ENCODE measurements at places on chromosomes 4 and X. TPM values are rescaled to one million over a fixed set of nuclear protein-coding genes. Genes with fewer than 3 reads are reported as not detected.

The CENPI gene
- 19.4 TPM for total RNA-seq

The GSPT2 gene
- 10.0 TPM for total RNA-seq

The CXCR3 gene
- total RNA-seq = 43.8 TPM

The ASB12 gene
- total RNA-seq = not detected

The ARX gene
- total RNA-seq = not detected

The TRIM75 gene
- not detected for total RNA-seq

The KLHL2 gene
- total RNA-seq = 29.4 TPM

The BMP3 gene
- total RNA-seq = not detected

The GRXCR1 gene
- total RNA-seq = not detected

The PPP1R2C gene
- total RNA-seq = not detected

DNA sequence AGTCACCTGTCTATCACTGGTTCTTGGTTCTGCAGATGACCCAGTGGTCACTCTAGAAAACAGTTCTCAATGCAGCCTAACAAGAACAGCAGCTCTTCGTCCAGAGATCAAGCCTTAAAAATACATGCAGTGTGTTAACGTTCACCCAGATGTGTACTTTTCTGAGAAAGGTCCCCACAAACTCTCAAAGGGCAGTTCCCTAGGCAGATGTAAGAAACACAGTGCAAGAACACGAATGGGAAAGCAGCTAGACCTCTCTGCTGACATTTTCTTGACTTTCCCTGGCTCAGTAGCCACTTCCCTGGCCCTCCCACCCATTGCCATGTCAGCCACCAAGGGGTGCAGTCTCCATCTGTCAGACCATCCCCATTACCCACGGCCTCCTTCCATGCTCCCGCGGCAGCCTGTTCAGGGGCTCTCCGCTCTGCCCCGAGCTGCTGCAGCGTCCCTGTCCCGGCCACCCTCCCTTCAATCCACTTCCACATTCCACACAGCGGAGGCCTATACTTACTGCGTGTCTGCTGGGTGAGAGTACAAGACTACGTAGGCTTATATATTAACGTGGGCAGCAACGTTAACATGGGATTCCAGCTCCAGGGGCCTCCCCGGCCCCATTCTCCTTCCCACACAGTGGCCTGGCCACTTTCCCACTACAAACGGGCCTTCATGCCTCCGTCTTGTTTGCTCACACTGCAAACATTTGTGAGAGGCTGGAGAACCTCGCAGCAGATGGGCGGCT lies 34.3 kb downstream of the IRF2 start:
- DNase-seq = no peak

- DNase-seq = no peak
These were observed 2.2 kb upstream of the CTBP1 start for GRCh38 chr4:1250921-1251772.

GRCh38 chr4:77104791-77105540 lies 29.2 kb upstream of the CCNI start:
- no peak for DNase-seq

- no peak for DNase-seq
These were observed 73.3 kb downstream of the GAB1 start for GRCh38 chr4:143410015-143410414.

GRCh38 chr4:45701621-45702020 lies 422.2 kb downstream of the GABRG1 start:
- no peak for DNase-seq

DNA sequence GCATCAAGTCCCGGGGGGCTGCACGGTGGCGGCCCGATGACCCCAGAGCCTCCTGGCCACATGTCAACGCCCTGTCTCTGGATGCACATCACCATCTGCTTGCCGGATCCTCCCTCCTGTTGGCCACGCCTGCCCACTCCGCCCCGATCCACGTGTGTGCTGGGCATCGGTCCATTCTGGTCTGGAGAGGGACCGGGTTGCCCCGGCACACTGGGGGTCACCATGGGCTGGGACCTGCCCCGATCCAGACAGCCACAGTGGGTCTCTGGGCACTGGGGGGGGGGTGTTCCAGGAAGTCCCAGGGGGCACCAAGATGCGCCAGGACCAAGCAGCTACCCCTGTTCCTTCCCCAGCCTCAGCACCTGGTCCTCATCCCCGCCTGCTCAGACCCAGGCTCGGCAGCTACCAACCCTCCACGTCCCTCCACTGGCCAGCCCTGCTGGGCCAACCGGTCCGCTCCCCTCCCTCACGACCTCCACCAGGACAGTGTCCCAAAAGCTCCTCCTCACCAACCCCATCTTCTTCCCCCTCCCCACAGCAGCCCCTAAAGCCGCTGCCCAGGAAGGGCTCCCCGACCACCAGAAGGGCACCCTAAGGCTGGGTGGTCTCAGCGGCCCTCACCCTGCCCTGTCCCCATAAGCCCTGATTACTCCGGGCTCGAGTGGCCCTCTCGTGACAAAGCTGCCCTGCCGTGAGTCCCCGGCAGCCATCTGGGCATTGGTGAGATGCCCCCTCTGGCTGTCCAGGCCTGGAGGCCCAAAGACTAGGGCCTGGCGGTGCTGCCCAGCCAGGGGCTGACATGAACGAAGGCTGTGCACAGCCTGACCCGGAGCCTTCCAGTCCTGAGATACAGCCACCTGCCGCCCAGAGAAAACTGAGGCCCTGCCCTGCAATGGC lies 4.6 kb downstream of the CTBP1 start:
- DNase-seq = no peak

GRCh38 chrX:63275127-63275526 lies 76.0 kb downstream of the SPIN4 start:
- peak; percentile 57 for DNase-seq

GRCh38 chrX:96611619-96612362 lies 72.9 kb upstream of the DIAPH2 start:
- no peak for DNase-seq

GRCh38 chrX:2404776-2405175 lies 96.0 kb downstream of the DHRSX start:
- DNase-seq = no peak

GRCh38 chrX:109773374-109773773 lies 40.3 kb upstream of the ACSL4 start:
- DNase-seq = no peak

GRCh38 chr4:158786121-158786601 lies 17.3 kb downstream of the FNIP2 start:
- no peak for DNase-seq

DNA sequence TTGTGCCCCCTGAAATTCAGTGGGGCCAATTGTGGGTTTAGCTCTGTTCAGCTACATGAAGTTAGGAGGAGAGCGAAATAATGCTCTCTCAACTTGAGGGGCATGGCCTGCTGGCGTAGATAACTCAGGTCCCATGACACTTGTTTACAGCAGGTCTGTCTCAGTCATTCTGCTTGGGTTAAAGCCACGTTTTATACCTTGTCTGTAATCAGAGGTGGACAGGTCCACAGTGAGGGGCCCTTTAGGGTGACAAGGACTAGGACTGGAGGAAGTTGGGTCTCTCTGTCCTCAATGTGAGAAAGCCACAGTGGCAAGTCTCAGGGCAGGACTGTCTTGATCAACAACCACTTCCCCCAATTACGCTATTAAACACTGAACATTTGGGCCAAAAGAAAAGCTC lies 49.0 kb downstream of the PDHA1 start:
- DNase-seq = no peak

GRCh38 chrX:123087326-123087725 lies 96.8 kb upstream of the GRIA3 start:
- DNase-seq = no peak

DNA sequence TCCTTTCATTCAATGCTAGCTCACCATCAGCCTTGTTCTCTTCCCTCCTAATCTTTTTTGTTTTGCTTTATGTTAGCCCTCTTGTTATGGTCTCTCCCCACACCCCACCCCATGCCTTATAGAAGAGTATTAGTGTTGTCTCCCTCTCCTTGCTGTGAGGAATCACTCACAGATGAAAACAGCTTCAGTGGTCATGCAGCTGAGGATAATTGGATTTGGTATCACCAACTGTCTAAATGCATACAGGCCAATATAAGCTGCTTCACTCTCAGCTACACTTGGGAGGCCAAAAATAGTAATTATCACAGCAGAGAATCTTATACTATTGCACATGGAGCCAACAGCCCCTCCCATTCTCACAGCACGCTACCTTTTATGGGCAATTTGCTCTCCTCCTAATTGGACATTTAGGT lies 494.6 kb upstream of the FAM241A start:
- DNase-seq = no peak
